Esophagus squamous epithelium (tissue), 5 donors: ENCODE measurements at places on chromosomes 6 and 20.

- no peak for DNase-seq
Observed at GRCh38 chr6:39100358-39100757, 14.6 kb downstream of the SAYSD1 start.

DNA sequence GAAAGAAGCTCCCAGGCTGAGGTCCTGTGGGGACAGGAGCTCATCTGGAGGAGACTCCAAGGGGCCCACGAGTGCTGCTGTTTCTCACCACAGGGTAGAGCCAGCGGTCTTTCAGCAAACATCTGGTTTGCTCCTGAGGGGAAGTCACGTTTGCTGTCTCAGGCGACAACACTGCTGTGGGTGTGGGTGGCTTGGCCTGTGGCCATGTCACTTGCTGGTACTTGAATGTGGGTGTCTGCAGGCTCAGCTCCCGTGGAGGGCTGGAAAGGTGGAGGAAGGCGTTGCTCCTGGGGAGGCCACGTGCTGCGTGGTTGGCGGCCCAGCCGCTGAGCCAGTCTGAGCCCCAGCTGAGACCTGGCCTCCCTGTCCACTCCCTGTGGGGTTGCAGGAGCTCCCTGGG lies 52.8 kb upstream of the MPC1 start:
- no peak for DNase-seq

DNA sequence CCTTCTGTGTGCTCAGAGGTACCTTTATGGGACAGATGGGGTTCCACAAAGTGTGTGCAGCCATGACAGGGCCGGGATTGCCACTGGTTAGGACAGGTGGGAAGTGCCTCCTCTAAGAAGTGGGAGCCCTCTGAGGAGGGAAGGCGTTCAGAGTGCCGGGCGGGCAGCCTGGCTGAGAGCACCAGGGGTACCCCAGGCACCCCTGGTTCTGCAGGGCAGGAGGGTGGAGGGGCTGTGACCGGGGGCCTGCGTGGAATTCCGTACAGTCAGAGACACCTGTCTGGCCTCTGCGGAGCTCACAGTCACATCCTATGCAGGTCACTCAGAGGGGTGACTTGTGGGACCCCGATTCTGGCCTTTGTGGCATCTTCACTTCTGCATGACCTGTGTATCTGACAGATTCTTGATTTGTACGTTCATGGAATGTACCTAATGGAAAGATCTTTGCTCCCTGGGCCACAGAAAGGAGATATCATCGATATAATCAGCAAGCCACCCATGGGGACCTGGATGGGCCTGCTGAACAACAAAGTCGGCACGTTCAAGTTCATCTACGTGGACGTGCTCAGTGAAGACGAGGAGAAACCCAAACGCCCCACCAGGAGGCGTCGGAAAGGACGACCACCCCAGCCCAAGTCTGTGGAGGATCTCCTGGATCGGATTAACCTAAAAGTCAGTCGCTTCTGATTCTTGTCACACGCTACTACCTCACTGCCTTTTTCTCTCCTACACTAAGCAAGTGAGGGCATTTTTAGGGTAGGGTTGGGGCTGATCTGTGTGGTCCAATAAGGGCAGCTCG lies 190.9 kb downstream of the SASH1 start:
- no peak for DNase-seq

- no peak for DNase-seq
Observed at GRCh38 chr6:63910863-63911551, 275.4 kb downstream of the PHF3 start.

GRCh38 chr20:59324521-59325141 lies 24.2 kb downstream of the EDN3 start:
- no peak for DNase-seq

- no peak for DNase-seq
Observed at GRCh38 chr6:2166717-2167116, 78.7 kb downstream of the GMDS start.

DNA sequence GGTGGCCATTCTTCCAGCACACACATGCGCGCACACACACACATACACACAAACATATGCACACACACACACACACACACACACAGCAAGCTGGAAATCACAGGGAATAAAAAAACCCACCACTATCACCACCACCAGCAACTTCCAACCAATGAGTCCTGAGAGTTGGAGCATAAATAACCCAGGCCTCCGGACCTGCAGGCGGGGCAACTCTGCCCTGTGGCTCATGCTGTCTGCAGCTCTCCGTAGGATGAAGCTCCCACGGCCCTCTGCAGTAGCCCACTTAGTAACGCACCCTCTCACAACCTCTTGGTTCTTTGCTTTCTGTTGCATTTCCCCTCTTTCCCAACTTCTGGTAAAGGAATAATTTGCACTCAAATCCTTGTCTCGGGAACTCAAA lies 275.2 kb downstream of the PREX1 start:
- no peak for DNase-seq

DNA sequence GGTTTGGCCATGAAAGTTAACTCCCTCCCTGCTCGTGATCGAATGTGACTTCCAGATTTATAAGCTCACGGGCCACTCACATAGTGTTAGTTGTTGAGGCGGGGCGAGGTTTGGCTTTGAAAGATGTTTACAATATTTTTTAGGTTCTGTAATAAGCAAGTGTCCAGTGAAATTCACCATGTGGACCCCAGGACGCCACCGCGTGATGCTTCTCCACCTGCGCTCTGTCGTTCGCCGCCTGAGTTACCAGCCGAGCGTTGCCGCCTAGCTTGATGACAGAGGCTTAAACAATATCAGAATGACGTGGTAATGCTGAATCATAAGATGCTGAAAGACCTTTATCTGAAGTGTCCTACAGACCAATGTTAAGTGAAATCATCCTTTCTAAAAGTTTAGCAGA lies 241.0 kb downstream of the MYLK4 start:
- no peak for DNase-seq

GRCh38 chr6:154249499-154250298 lies 106.9 kb downstream of the IPCEF1 start:
- no peak for DNase-seq

DNA sequence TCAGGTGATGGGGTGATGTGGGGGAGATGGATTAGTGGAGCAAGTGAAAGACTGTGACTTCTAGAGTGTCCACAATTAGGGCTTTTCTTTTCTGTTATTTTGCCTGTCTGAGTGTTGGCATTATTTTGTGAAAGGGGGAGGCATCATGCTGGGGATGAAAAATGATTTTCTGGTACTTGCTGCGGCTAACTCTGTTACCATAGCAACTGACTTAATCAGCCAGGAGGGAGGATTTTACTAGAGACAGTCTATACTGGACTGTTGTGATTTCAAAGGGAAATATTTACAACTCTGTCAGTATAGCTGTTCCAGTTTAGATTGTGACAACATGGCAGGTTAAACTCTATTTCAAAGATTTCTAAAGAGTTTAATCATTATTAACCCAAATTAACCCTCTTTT lies 30.4 kb upstream of the MRAP2 start:
- no peak for DNase-seq

DNA sequence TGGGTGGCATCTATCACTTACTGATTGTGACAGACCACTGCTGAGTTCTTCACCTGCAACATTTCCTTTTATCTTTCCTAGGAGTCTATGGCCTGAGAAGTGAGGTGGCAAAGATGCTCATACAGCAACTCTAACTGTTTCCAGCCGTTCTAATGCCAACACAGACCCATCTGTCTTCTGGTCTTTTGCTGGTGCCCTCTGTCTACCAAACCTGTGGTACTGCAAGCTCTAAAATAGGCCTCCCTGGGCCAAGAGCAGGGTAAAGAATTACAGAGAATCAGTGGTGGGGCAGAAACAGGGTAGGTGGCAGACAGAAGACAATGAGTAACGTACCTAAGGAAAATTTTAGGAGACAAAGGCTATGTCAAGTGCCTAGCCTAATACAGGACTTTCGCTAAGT lies 611.0 kb upstream of the FLRT3 start:
- DNase-seq = no peak

DNA sequence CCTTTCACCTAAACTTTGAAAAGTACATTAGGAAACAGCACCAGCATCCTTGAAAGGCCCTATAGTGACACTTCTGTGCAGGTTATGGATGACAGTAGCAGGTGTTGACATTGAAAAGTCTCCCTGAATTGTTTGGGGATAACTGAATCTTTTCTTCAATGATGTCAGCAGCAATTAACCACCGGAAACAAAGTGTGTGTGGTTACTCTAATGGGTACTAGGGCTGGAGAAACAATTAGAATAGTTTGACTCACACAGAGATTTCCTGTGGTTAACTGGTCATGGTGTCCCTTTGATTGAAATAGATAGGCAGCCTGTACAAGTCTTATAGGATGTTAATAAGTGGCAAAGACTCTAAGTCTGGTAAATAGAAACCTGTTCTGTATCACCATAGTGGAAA lies 189.1 kb downstream of the TBX18 start:
- DNase-seq = no peak

GRCh38 chr6:29626948-29627754 lies 5.8 kb downstream of the GABBR1 start:
- no peak for DNase-seq

- DNase-seq = no peak
Observed at GRCh38 chr6:35139924-35140638, 1.1 kb downstream of the TCP11 start.

DNA sequence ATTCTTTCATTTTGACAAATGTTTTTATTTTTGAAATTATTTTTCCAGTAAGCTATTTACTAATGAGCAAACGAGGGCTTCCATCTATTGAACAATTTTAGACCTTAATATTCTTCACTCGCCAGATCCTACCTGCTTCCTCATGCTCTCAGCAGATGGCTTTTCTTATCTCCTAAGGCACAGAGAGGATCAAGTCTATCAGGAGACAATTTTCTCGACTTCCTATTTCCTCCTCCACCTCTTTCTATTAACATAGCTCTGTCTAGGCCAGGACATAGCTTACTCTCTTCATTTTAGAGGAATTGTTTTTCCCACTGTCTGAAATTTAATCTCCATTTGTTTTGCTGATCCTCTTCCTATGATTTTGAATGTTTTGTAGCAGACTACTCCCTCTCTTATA lies 87.0 kb upstream of the MAN1A1 start:
- no peak for DNase-seq

DNA sequence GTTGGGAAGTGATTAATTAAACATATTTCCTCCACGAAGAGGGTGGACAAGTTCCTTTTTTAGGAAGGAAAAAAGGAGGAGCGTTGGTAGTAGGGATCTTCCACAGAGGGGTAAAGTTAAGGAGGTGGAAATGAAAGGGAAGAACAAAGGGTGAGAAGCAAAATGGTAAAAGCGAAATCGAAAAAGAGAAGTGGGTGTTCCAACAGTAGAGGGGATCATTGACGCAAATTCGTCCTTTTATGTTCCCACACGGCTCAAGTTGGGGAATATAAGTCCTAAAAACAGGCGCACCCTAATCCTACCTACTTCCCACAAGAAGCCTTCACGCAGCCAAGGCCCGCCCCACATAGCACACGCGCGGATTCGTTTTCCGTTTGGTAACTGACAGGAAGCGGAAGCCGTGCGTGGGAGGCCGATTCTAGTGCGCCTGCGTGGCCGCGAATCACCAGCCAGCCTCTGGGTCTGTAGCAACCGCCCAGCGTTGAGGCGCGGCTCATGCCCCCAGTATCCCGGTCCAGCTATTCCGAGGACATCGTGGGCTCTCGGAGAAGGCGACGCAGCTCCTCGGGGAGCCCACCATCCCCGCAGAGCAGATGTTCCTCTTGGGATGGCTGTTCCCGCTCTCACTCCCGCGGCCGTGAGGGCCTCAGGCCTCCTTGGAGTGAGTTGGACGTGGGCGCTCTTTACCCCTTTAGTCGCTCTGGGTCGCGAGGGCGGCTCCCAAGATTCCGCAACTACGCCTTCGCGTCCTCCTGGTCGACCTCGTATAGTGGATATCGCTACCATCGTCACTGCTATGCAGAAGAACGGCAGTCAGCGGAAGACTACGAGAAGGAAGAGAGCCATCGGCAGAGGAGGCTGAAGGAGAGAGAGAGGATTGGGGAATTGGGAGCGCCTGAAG lies at the start of gene NKAPL:
NKAPL (plus strand) TSS at position 421 of the 901 bp plus-strand sequence; CDS start at position 496, 75 bp downstream.
- DNase-seq = no peak

DNA sequence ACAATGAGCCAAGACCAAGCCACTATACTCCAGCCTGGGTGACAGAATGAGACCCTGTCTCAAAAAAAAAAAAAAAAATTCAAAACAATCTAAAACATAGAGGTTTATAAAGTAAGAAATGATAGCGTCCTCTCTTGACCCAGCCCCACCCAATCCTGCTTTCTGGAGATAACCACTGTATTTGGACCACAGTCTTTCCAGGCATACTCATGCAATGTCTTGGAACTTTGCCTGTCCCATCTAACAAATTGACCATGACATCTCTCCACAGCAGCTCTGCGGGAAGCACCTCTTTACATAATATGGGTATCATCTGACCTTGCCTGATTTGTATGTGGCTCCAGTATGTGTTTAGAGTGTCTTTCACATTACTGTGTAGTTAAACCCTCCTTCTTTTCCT lies 9.1 kb upstream of the SHLD1 start:
- no peak for DNase-seq

DNA sequence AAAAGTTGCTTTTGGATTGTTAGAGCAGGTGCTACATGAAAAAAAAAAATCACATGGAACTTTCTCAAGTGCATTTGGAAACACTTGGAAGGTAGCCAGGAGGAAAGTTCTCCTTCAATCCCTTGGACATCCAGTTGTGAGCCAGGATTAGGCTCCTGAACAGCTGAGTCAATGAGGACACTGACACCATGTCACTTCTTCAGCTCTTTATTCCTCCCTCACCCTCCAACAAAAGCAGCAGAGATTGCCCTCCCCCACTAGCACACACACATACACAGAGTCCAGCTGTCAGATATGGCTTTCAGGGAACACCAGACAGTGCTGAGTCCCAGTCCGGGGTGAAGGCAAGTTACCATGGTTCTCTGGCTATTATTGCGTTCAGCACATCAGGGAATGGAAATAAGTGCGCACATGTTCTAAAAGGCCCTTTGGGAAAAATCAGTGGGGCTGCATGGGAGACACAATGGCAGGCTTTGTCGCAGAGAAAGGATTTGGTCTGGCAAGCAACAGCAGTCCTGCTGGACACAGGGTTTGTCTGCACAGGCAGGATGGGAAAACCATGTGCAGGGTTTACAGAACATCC lies 124.7 kb upstream of the MARCKS start:
- no peak for DNase-seq

DNA sequence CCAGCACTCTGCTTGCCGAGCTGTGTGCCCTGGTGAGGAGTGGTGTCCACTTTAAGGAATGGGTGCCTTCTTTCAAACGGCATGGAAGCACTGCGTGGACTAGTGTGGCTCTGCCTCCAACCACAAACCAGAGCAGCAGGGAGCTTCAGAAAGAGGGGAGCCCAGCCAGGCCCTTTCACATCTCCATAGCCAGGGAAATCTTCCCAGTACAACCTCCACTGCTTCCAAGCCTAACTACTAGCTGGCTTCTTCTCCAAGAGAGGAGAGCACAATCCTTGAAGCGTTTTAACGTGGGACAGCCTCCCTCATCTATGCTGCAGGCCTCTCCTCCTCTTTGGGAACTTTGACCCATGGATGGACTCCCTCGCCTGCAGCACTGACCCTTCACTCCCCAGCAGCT lies 26.7 kb downstream of the TNXB start:
- no peak for DNase-seq

- DNase-seq = no peak
Observed at GRCh38 chr6:108651340-108652227, 90.9 kb downstream of the FOXO3 start.

- DNase-seq = no peak
Observed at GRCh38 chr6:24242924-24243323, 114.9 kb downstream of the DCDC2 start.
